PC-9 (cell line): ENCODE measurements at places on chromosomes 4 and X. TPM values are rescaled to one million over a fixed set of nuclear protein-coding genes. Genes with fewer than 3 reads are reported as not detected.

GRCh38 chr4:124201636-124202035, 510.9 kb downstream of the ANKRD50 start:
- no peaks in the 10 kb centered on the region for H3K27me3 ChIP-seq
- peaks cover 12% of the 10 kb centered on the region; the same call in 1 of the 2 replicates for H3K4me1 ChIP-seq
- H3K4me3 ChIP-seq, result no peak overlapping the region

- H3K4me1 ChIP-seq, result no peaks in the 10 kb centered on the region
- no peaks in the 10 kb centered on the region for H3K36me3 ChIP-seq
- no peaks in the 10 kb centered on the region for H3K27me3 ChIP-seq
- no peak overlapping the region for H3K27ac ChIP-seq
- no peak for DNase-seq
- no peak overlapping the region for H3K4me3 ChIP-seq
Observed at GRCh38 chr4:74570095-74570494, 125.2 kb downstream of the AREG start.

DNA sequence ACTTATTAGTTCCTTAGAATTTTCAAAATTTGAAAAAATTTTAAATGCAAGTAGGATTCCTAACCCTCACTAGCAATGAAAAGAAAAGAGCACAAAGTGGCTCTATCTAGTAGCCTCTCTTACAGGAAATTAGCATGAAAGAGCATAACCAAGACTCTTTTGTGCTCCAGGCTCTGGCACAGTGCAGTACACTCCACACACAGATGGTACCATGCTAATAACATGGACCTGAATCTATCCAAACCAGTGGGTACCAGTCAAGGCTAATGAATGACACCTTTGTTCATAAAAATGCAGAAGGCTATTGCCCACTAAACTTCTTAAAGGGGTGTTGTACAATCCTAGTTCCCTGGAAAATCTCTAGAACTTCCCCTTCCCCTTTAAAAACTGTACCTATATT, 119.0 kb downstream of the MANBA start:
- peaks cover 13% of the 10 kb centered on the region for H3K4me1 ChIP-seq
- no peaks in the 10 kb centered on the region for H3K36me3 ChIP-seq
- H3K27ac ChIP-seq, result no peak overlapping the region

- no peak overlapping the region for H3K4me3 ChIP-seq
- H3K36me3 ChIP-seq, result no peaks in the 10 kb centered on the region
- H3K4me1 ChIP-seq, result no peaks in the 10 kb centered on the region
- no peak overlapping the region for H3K27ac ChIP-seq
Observed at GRCh38 chr4:79287076-79287475, 38.8 kb downstream of the NAA11 start.

GRCh38 chr4:69056921-69057550, 39.2 kb upstream of the UGT2B7 start:
- H3K27ac ChIP-seq, result no peak overlapping the region
- H3K4me3 ChIP-seq, result no peak overlapping the region
- no peaks in the 10 kb centered on the region for H3K27me3 ChIP-seq
- no peaks in the 10 kb centered on the region for H3K4me1 ChIP-seq

GRCh38 chr4:140861359-140862176, 105.4 kb upstream of the TBC1D9 start:
- peak; percentile 48 for DNase-seq
- no peak overlapping the region for H3K27ac ChIP-seq
- peaks cover 13% of the 10 kb centered on the region for H3K4me1 ChIP-seq
- H3K36me3 ChIP-seq, result no peaks in the 10 kb centered on the region
- no peaks in the 10 kb centered on the region for H3K27me3 ChIP-seq

GRCh38 chr4:7585768-7586167, 151.0 kb upstream of the PSAPL1 start:
- no peaks in the 10 kb centered on the region for H3K36me3 ChIP-seq
- no peaks in the 10 kb centered on the region for H3K27me3 ChIP-seq
- H3K4me1 ChIP-seq, result no peaks in the 10 kb centered on the region
- no peak overlapping the region for H3K27ac ChIP-seq

- H3K4me3 ChIP-seq, result no peak overlapping the region
- no peaks in the 10 kb centered on the region for H3K27me3 ChIP-seq
- no peaks in the 10 kb centered on the region for H3K4me1 ChIP-seq
- no peak for DNase-seq
- H3K27ac ChIP-seq, result no peak overlapping the region
Observed at GRCh38 chr4:17934286-17934685, 87.3 kb downstream of the LCORL start.

DNA sequence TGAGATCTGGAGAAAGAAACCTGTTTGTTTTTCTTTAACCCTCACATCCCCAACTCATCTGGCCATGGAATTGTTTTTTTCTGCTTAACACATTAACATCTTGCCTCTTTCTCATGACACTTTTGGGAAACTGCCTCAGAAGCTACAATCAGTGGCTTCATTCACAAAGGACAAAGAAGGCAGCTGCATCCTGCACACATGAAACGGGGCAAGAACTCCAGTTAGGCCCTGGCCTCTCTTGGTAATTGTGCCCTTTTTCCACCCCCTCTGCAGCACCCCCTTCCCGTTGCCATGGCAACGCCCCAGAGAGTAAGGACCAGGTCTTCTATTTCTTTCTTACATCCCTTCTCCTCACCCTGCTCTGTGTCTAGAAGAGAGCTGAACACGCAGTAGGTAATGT, 103.4 kb downstream of the PDGFRA start:
- H3K4me3 ChIP-seq, result no peak overlapping the region
- 0 out of 2 replicates have a peak, but pooled peaks cover 3% of the 10 kb centered on the region for H3K27me3 ChIP-seq
- DNase-seq, result no peak
- no peaks in the 10 kb centered on the region for H3K36me3 ChIP-seq
- no peaks in the 10 kb centered on the region for H3K4me1 ChIP-seq

- no peaks in the 10 kb centered on the region for H3K4me1 ChIP-seq
- H3K36me3 ChIP-seq, result no peaks in the 10 kb centered on the region
- no peak overlapping the region for H3K4me3 ChIP-seq
- H3K27me3 ChIP-seq, result no peaks in the 10 kb centered on the region
- DNase-seq, result no peak
- no peak overlapping the region for H3K27ac ChIP-seq
Observed at GRCh38 chr4:183960046-183960420, 54.9 kb downstream of the STOX2 start.

DNA sequence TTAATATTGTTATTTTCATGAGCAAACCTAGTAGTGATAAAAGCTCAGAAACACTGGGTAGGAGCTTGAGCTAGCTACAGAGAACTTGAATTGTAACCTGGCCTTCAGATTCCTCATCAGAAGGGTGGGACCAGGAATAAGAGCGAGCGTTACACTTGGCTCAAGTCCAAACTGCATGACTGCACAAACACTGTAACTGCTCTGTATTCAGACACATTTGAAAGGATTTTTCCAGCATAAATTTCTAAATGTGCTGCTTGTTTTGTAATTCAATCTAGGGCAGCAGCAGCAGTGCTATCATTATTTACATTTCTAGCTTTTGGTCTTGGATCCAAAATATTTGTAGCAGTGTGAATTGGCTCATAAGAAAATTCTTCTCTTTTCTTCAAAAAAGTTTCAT, 133.0 kb upstream of the TMLHE start:
- peaks cover 27% of the 10 kb centered on the region for H3K4me1 ChIP-seq
- peak; percentile 71 for DNase-seq
- no peaks in the 10 kb centered on the region for H3K36me3 ChIP-seq
- no peaks in the 10 kb centered on the region for H3K27me3 ChIP-seq
- peak overlapping the region; percentile 65 for H3K27ac ChIP-seq
- H3K4me3 ChIP-seq, result no peak overlapping the region

GRCh38 chrX:38669428-38669827, 108.1 kb downstream of the TSPAN7 start:
- no peaks in the 10 kb centered on the region for H3K27me3 ChIP-seq
- H3K27ac ChIP-seq, result no peak overlapping the region
- no peaks in the 10 kb centered on the region for H3K36me3 ChIP-seq
- no peak for DNase-seq
- no peak overlapping the region for H3K4me3 ChIP-seq
- H3K4me1 ChIP-seq, result no peaks in the 10 kb centered on the region

DNA sequence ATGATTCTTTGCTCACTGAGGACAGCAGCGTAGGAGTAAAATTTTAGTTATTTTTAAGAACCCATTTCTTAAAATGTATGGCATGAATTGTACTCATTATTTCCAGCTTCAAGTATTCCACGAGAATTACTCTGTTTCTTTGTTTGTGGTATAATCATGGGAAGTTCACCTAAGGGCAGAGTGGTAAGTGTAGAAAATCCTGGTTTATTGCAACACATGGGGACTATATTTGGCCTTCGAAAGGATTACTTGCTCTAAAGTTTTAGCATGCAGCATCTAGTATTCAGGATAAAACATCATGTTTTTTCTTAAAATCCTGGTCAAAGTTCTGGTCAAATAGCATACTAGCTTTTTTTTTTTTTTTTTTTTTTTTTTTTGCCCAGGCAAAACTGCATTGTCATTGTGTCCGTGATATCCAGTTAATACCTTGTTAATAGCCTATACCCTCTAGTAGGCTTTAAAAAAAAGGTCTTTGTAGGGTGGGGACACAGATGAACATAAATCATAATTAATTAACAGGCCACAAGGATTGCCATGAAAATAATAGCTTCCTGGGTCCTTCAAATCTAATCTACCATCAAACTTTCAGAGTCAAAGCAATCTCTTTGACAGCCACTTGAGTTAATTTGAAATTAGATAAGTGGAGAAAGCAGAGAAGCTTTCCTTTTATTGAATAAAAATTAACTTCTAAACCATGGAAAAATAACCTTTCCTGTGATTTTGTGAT, 44.6 kb upstream of the VEGFC start:
- peaks cover 5% of the 10 kb centered on the region; the same call in 1 of the 2 replicates for H3K4me1 ChIP-seq
- no peaks in the 10 kb centered on the region for H3K36me3 ChIP-seq
- no peak overlapping the region for H3K4me3 ChIP-seq
- no peak overlapping the region for H3K27ac ChIP-seq

GRCh38 chr4:78568640-78569305, 17.2 kb downstream of the ANXA3 start:
- H3K4me1 ChIP-seq, result peaks cover 68% of the 10 kb centered on the region
- H3K36me3 ChIP-seq, result peaks cover 26% of the 10 kb centered on the region
- H3K27ac ChIP-seq, result peak overlapping the region; percentile 79
- no peak overlapping the region for H3K4me3 ChIP-seq
- no peak for DNase-seq

GRCh38 chr4:150699599-150699998, 117.6 kb downstream of the MAB21L2 start:
- DNase-seq, result no peak
- no peak overlapping the region for H3K4me3 ChIP-seq
- no peaks in the 10 kb centered on the region for H3K27me3 ChIP-seq

DNA sequence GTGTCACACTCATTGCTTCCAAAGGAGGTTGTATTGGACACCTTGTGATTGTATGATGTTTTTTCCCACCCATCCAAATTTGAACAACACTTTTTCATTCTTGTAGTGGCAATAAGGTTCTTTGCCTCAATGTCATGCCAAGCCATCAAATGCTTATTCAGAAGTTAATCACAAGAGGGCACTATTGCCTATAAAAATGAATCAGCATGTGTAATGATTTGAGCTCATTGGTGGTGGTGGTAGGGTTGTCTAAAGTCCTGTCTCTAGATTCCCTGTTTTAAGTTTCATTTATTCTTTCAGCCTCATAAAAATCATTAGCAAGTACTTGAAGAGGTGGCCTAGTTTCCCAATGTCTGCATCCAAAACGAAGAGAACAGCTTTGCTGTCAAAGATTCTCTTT, 37.0 kb downstream of the IRS4 start:
- no peaks in the 10 kb centered on the region for H3K36me3 ChIP-seq

DNA sequence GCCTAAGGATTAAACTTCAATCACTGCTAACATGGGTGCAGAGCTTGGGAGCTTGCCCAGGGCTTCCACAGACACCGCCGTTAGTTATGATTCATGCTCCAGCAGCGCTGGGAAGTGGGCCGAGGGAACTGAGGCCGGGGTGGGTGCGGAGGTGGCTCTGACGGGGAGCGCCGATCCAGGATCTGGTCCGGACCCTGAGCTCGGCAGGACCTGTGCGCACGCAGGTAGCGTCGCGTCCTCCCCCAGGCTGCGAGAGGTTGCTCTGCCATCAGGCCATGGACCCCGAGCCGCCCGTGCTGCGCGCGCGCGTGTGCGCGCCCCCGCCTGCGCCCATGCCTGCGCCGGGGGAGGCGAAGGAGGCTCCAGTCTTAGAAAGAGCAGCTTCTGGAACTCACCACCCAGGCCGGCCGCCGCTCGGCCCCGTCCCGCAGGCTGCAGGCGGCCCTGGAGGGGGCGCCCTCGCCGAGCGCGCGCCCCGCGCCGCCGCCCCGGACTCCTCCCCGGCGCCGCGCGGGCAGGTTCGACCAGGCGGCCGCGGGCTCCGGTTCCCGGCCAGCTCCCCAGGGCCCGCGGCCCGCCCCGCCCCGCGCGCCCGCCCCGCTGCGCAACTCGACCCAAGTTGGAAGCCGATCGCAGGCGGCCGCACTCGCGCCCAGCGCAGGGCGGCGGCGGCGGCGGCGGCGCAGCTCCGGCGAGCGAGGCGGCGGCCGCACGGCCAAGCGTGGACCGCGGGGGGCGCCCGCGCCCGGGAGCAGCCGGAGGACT, 732 bp upstream of the ADRA2C start:
- no peak overlapping the region for H3K4me3 ChIP-seq
- peaks cover 8% of the 10 kb centered on the region for H3K27me3 ChIP-seq

- H3K4me1 ChIP-seq, result no peaks in the 10 kb centered on the region
- H3K4me3 ChIP-seq, result no peak overlapping the region
- no peaks in the 10 kb centered on the region for H3K27me3 ChIP-seq
- no peak overlapping the region for H3K27ac ChIP-seq
Observed at GRCh38 chr4:6657242-6658208, 17.0 kb downstream of the MRFAP1 start.

GRCh38 chrX:67207912-67208311, 335.9 kb upstream of the AR start:
- H3K4me1 ChIP-seq, result no peaks in the 10 kb centered on the region
- H3K27ac ChIP-seq, result no peak overlapping the region
- H3K4me3 ChIP-seq, result no peak overlapping the region

GRCh38 chr4:19301527-19301926, 950.2 kb upstream of the SLIT2 start:
- H3K4me3 ChIP-seq, result no peak overlapping the region
- DNase-seq, result no peak
- H3K27me3 ChIP-seq, result no peaks in the 10 kb centered on the region
- no peak overlapping the region for H3K27ac ChIP-seq
- H3K4me1 ChIP-seq, result no peaks in the 10 kb centered on the region

DNA sequence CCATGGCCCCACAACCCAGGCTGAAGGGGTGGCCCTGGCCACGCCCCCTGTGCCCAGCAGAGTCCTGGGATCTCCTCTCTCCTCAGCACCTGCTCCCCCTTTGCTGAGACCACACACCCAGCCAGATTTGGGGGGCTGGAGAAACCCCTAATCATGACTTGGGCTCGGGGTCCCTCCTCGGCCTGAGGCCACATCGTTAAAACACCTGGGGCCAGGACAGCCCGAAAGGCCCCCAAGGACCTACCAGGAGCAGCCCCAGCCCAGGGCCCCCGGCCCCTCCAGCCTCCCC, 116.7 kb downstream of the FAM53A start:
- H3K27me3 ChIP-seq, result peaks cover 36% of the 10 kb centered on the region
- H3K27ac ChIP-seq, result no peak overlapping the region
- H3K4me1 ChIP-seq, result no peaks in the 10 kb centered on the region
- no peak overlapping the region for H3K4me3 ChIP-seq
- DNase-seq, result no peak
- no peaks in the 10 kb centered on the region for H3K36me3 ChIP-seq

- H3K27ac ChIP-seq, result no peak overlapping the region
- no peaks in the 10 kb centered on the region for H3K36me3 ChIP-seq
- H3K4me1 ChIP-seq, result no peaks in the 10 kb centered on the region
- no peaks in the 10 kb centered on the region for H3K27me3 ChIP-seq
- H3K4me3 ChIP-seq, result no peak overlapping the region
Observed at GRCh38 chr4:144701683-144702233, 55.8 kb downstream of the HHIP start.

ADH1A gene
- not detected in 2 replicates for total RNA-seq

PAGE2 gene
- total RNA-seq, result not detected in 2 replicates

ARX gene
- total RNA-seq, result not detected in 2 replicates

ABCD1 gene
- total RNA-seq, result 40.0 and 44.9 TPM in 2 replicates

TCEAL6 gene
- not detected in 2 replicates for total RNA-seq

NOX1 gene
- not detected in 2 replicates for total RNA-seq

JCHAIN gene
- not detected in 2 replicates for total RNA-seq

TMPRSS11D gene
- total RNA-seq, result not detected in 2 replicates

ZNF630 gene
- 2.3 and 3.0 TPM in 2 replicates for total RNA-seq

FGF5 gene
- not detected in 2 replicates for total RNA-seq

F8A3 gene
- total RNA-seq, result 19.0 and 28.3 TPM in 2 replicates

NDP gene
- not detected in 2 replicates for total RNA-seq
